IMR-90 (cell line): ENCODE measurements at places on chromosomes 3 and 15.
A peak's percentile ranks its signal among the peaks of the same experiment; 100 is the strongest.

- DNase-seq, result peak; percentile 68
Measured at GRCh38 chr3:1195947-1196346, 103.1 kb downstream of the CNTN6 start.

DNA sequence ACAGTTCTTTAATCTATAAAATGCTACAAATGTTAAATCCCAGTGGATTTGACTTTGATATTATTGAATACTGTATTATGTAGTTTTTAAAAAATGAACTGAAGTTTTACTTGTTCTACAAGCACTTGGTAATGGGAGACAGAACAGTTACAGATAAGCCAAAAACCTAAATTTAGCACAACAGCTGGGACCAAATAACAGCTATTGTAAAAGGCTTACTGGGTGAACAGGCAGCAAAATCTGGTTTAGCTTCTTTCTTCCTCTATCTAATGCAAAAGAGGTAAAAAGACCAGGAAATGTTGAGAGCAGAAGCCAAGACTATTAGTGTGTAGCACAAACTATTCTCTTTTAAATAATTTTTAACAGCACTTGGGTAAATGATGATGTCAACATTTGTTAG is 1.6 kb upstream of the ATOSA start:
- DNase-seq, result no peak

- no peak for DNase-seq
Measured at GRCh38 chr3:124654470-124654845, 75.8 kb upstream of the UMPS start.

DNA sequence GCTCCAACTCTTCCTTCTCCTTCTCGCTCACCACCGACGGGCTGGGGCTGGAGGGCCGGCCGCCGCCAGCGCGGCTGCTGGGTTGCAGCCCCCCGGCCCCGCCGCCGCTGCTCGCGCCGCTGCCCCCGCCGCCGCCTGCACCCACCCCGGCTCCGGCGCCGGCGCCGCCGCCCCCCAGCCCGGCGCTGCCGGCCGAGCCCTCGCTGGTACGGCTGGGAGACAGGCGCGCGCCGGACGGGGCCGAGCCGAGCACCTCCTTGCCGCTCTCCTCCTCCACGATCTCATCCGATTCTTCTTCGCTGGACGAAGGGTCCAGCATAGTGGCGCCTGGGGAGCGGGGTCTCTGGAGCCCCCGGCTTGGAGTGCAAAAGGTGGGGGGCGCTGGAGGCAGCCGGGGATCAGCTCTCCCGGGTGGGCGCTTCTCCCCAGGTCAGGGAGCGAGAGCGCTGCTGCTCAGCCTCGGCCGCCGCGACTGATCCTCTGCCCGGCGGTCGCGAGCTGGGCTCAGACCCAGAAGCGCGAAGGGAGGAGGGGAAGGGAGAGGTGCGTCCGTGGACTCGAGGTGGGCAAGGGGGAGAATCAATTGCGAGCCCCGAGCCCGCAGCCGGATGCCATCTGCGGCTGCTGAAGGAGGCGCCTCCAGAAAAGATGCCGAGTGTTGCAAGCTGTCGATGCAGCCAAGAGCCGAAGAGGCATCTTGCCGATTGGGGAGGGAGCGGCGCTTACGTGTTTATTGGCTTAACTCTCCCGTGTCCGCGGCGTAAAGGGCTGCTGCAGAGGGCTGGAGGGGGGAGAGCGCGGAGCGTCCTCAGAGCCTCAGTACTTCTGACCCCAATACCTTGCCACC is at the start of gene CADPS:
Gene CADPS, minus strand, starts transcription at position 706 of the 847 bp plus-strand sequence. Its CDS starts 387 bp downstream, at position 319.
- DNase-seq, result no peak

GRCh38 chr15:34470892-34471291 is 33.3 kb upstream of the GOLGA8A start:
- no peak for DNase-seq

DNA sequence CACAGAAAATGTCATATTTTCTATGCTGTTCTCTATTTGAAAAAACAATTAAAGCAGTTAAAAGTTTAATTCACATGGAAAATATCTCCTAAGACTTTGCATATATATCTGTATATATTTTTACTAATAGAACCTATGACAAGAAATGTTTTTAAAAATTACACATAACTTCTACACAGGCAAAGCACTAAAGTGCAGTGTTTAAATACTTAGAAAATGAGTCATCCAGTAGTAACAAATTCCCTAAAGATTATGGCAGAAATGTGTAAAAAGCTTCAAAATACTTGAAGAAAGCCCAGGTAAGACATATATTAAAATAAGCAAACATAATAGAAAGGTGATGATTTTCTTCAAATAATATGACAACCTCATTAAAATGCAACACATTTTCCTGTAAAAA is 236.6 kb downstream of the TBC1D5 start:
- DNase-seq, result peak; percentile 51

GRCh38 chr3:173819368-173819767 is 421.8 kb downstream of the NLGN1 start:
- DNase-seq, result peak; percentile 29

- no peak for DNase-seq
Measured at GRCh38 chr15:98286831-98287230, 326.3 kb downstream of the ARRDC4 start.

DNA sequence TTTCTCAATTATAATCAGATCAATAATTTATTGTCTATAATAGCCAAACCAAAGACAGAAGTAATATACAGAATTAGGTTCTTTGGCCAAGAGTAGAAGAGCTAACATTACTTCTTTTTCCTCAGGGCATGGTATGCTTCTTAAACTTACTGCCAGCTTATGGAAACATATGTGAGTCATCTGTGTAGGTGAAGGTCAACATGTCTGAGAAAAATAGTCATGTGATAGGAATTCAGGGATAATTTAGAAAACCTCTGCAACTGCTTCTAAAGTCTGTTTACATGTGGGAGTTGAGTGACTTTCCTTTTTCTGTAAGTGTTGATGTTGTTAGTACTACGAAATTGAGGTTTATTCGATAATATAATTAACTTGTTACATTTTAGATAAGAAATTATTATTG is 19.2 kb upstream of the MAP6D1 start:
- DNase-seq, result peak; percentile 92

DNA sequence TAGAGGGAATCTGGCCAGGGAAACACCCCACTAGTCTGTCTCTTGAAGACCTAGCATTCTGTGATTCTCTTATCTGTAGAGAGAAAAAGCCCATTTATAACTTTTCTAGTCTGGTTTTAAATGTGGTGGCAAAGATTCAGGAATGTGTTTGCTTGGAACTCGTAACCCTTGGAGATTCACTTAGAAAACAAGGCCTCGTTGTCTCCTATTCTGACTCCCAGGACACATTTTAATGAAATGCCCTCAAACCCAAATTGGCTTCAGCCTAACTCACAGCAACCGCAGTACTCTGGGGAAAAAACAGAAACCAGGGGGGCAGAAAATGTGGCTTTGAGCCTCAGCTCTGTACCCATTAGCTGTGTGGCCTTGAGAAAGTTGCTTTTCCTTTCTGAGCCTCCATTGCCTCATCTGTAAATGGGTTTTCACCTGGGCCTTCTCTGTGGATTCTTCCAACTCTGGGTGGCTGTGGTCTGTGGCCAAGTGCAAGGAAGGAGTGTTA is 36.5 kb downstream of the RPLP1 start:
- no peak for DNase-seq

DNA sequence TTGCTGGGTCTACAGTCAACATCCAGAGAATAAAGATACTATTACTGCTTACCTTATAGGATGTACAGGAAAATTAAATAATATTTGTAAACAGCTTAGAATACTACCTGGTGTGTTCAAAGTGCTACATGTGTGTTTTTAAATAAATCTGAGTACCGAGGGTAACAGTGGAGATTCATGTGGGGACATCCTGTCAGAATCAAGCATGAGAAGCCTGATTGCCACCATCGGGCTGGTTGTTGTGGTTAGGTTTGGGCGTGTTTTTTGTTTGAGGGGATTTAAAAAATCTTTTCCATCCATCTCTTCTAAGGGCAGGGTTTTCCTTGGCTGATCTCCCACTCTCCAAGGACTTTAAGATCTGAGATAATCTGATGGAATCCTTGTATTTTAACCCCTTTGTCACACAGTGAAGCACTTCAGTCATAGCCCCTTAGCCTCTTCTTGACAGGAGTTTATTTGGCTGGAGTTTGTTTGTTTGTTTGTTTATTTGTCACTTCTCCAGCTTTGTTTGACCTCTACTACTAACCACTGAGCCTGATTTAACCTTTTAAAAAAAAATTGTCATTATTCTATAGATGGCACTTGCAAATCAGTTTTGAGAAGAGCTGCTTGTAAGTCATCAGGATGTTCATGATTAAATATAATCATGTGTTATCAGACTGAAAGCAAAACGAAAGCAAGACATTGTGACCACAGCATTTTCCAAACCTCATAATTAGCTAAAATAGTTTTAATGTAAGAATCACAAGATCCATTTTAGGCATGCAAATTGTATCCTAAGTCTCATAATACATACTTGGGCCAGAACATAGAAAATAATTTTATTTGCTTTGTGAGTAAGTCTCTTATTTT is 72.8 kb upstream of the RARB start:
- DNase-seq, result no peak

DNA sequence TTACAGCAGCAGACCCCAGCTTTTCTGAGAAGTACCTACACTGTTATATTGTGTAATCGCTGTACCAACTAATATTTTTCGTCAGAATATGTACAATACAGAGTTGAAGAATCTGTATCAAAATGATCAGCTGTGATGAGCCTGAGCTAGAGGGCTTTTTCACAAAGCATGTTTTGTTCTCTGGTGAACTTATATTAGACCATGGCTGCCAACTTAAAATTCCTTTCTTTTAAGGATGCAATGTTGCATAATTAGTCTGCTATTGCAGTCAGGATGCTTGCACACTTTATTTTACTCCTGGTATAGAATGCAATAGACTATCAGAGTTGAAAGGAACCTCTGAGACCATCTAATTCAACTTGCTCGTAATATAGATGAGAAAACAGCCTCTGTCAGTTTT is 127.8 kb downstream of the RBMS3 start:
- no peak for DNase-seq

DNA sequence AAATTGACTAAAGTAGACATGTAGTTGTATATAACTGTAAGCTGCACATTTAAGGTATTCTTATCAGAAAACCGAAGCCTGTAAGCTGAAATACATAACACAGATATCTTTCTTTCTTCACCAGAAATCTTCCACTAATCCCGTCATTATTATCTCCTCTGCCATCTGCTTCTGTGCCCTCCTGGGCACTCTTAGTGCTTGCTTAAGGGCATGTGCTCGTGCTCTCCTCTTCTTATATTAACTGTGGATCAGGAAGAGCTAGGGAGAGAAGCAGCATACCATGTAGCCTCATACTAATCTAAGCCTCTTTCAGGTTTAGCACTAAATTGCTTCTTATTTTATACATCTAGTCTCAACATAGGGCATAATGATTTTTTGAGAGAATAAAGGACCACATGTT is 60.8 kb downstream of the RIOX2 start:
- no peak for DNase-seq

DNA sequence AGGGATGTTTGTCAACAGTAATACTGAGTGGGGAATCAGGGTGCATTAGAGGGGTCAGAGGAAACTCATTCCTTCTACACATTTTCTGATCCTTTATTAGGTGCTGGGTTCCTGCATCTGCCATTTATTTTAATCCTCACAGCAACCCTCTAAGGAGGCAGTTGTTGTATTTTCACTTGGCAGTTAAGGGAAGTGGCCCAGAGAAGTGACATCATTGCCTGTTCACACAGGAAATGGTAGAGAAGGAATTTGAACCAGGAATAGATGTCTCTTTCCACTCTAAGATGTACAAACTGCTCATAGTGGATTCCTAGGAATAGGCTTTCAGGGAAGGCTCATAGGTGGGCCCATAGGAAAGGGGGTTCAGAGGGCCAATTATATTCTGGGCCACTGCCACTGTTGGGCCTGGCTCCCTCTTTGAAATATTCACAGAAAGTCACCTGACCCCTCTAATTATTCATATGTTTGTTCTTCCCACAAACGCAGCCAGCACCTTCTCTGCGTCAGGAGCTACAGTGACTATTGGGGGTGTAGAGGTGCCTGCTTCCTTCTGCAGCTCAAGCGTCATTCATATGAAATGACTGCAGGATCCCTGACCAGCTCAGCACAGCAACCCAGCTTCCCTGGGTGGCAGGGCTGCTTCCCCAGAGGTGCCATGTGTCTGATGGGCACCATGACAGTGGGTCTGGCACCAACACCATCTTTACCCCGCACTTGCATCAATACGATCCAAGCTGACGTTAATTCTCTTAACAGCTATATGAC is 163.9 kb upstream of the SMAD3 start:
- DNase-seq, result peak; percentile 68

GRCh38 chr3:167350245-167350862 is 29.7 kb downstream of the ZBBX start:
- no peak for DNase-seq
